Fibroblast of the conjunctiva (primary cell): ENCODE measurements at places on chromosomes 6 and 20.
A peak's percentile ranks its signal among the peaks of the same experiment; 100 is the strongest.

- no peak for DNase-seq
Observed at GRCh38 chr6:36888654-36889481, 3.1 kb downstream of the C6orf89 start.

GRCh38 chr20:50588034-50588736 lies 78.0 kb downstream of the PTPN1 start:
- DNase-seq, result peak; percentile 35

- no peak for DNase-seq
Observed at GRCh38 chr20:31934968-31935764, 16.7 kb downstream of the PDRG1 start.

DNA sequence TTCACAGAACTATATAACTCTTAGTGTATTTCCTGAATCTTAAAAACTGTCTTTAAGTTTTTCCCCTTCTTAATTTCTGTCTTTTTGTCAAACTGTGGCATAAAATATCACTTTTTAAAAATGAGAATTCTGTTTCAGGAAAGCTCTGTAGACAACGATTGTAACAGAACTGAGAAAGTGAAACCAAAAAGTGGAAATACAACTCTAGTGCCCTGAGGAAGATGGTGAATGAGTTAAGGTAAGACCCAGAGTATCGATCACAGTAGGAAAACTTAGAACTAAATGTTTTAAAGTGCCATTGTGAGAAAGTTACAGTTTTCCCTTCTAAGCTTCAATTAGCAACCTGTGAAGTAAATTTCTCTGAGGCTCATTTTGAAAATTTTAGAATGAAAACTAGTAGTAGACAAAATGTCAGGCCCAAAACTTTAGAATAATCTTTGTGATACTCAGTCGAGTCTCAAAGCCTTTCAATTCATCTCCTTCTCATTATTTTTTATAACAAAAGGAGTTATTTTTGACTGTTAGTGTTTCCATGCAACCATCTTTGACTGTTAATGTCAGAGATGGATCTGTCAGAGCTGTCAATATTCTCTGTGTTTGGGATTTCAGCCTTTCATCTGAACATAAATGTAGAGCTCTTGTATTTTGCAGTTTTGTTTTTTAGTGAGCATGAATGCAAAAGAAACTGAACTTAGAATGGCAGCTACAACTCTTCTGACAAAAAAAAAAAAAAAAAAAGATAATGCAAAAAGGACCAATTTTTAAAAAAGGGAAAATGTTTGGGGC lies 19.0 kb upstream of the TRDN start:
- no peak for DNase-seq

DNA sequence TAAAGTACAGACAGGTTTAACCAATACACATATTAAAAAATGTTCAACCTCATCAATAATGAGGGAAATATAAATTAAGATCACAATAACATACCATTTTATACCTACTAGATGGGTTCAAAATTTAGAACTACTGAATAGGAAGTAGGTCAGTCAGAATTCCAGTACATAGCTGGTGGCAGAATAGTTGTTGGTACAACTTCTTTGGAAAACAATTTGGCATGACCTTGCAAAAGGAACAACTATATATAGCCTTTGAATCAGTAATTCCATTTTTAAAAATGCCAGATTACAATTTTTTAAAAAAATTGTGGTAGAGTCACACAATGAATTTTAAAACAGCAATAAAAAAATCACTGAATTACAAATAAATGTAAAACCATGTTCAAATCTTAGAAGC lies 165.6 kb downstream of the CDK19 start:
- DNase-seq, result no peak

GRCh38 chr6:159075506-159076228 lies 30.9 kb upstream of the TAGAP start:
- no peak for DNase-seq

DNA sequence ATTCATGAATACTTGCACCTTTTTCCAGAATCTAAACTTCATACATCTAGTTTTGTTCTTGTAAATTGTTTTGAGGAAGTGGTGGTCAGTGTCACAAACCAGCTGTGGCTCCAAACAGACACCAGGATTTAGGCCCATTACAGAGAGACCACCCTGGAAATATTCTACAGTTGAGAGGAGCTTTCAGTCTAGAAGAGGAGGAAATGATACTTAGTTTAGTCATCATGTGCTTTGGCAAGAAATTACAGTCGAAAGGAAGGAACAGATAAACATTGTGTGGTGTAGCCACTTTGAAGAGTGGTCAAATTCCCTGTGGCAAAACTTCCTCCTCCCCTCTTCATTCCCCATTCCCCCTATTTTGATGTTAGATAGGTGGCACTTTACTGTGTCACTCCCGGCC lies 15.7 kb downstream of the DCBLD1 start:
- no peak for DNase-seq
